Vagina (tissue), 2 donors: ENCODE measurements at places on chromosomes 4 and X. TPM values are rescaled to one million over a fixed set of nuclear protein-coding genes. Genes with fewer than 3 reads are reported as not detected.

Gene C4orf50
- 0.49 TPM for total RNA-seq

Gene ADAD1
- not detected for total RNA-seq

Gene ZNF157
- not detected for total RNA-seq

Gene CT47C1
- not detected for total RNA-seq

GRCh38 chr4:114304567-114304966 lies 294.0 kb upstream of the UGT8 start:
- no peaks in the 10 kb centered on the region for H3K4me1 ChIP-seq
- H3K27me3 ChIP-seq, result no peaks in the 10 kb centered on the region
- no peak overlapping the region for H3K4me3 ChIP-seq
- no peaks in the 10 kb centered on the region for H3K36me3 ChIP-seq

GRCh38 chr4:40587351-40587750 lies 42.3 kb downstream of the RBM47 start:
- no peaks in the 10 kb centered on the region for H3K27me3 ChIP-seq
- H3K27ac ChIP-seq, result peak overlapping the region; percentile 56
- H3K4me1 ChIP-seq, result peaks cover 13% of the 10 kb centered on the region
- no peak for DNase-seq
- no peak overlapping the region for H3K4me3 ChIP-seq
- no peaks in the 10 kb centered on the region for H3K36me3 ChIP-seq

Gene SPANXN1
- not detected for total RNA-seq

DNA sequence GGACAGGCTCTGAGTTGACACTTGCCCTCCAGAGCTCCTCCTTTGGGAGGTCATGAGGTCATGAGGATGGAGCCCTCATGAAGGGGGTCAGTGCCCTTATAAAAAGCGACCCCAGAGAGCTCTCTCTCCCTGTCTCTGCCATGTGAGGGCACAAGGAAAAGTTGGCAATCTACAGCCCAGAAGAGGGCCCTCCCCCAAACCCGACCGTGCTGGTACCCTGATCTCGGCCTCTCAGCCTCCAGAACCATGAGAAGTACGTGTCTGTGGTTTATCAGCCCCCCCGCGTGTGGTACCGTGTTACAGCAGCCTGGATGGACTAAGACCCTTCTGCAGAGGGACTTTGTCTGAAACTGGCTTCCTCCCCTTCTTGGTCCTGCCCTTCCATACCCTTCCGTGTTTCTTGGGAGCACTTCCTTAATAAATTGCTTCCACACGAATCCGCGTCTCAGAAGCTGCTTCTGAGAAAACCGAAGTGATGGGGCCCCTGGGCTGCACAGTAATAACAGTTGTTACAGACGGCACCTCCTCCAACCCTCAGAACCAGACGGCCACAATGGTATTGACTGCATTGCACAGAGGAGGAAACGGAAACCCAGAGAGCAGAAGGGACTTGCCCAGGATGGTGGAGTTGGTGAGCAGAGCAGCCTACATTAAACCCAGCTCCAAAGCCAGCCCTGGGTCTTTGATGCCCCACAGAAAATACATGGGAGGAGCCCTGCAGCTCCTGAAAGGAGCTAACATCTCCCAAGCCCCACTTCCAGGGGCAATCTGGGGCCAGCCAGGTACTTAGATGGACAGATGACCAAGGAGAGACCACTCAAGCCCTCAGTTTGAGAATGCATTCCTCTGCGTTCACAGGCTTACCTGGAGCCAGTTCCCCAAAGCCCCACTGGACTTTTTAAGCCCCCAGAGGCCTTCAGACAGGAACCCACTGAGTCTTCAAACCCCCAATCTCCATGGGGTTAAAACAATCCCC lies 242.7 kb downstream of the BCOR start:
- H3K27ac ChIP-seq, result no peak overlapping the region
- no peaks in the 10 kb centered on the region for H3K36me3 ChIP-seq
- H3K27me3 ChIP-seq, result no peaks in the 10 kb centered on the region
- DNase-seq, result no peak
- no peaks in the 10 kb centered on the region for H3K4me1 ChIP-seq

DNA sequence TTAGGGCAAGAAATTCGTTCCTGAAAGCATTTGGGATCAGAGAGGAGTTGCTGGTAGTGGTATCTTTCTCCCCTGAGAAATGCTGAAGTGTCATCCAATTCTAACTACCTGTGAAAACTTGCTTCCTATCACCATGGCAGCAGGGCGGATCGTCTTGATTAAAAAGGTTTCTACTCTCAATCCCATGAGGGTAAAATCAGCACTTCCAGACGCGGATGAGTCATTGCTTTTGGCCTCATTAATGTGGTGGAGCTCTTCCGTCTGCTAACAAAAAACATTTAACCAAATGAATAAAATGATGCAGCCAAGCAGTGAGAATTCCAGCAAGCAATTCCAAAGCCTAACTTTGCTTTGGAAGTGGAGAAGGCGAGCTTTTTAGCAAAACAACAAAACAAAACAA lies 325.6 kb downstream of the CAMK2D start:
- H3K27ac ChIP-seq, result peak overlapping the region; percentile 73
- H3K27me3 ChIP-seq, result no peaks in the 10 kb centered on the region
- no peak overlapping the region for H3K4me3 ChIP-seq
- no peaks in the 10 kb centered on the region for H3K36me3 ChIP-seq
- no peak for DNase-seq

Gene ADGRA3
- total RNA-seq, result 23.3 TPM
